ENCODE measurements at places on chromosomes 2 and 18.

- DNase-seq, result no peak
Observed at GRCh38 chr2:12918835-12919445, 202.2 kb downstream of the TRIB2 start.

DNA sequence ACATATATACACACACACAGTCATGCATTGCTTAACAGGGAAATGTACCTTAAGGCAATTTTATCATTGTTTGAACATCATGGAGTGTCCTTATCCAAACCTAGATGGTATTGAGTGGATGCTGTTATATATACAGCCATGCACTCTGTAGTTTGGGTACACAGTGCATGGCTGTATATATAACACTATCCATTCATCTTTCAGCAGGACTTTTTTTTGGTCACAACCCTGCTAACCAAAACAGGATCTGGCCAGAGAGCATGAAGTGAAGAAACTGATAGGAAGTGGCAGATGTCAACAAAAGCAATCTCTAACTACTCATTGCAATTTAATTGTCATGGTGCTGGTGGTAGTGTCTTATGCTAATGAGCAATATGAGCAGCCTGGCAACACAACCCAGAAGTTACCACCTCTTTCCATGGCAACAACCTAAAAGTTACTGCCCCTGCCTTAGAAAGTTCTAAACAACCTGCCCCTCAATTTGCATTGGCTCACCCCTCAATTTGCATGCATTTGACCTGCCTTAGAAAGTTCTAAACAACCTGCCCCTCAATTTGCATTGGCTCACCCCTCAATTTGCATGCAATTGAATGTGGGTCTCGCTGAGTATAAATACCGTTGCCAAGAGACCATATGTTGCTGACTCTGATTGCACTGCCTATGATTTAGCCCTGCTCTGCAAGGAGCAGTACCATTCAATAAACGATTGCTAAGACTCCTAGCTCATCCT is 434.9 kb downstream of the DSEL start:
- DNase-seq, result no peak

DNA sequence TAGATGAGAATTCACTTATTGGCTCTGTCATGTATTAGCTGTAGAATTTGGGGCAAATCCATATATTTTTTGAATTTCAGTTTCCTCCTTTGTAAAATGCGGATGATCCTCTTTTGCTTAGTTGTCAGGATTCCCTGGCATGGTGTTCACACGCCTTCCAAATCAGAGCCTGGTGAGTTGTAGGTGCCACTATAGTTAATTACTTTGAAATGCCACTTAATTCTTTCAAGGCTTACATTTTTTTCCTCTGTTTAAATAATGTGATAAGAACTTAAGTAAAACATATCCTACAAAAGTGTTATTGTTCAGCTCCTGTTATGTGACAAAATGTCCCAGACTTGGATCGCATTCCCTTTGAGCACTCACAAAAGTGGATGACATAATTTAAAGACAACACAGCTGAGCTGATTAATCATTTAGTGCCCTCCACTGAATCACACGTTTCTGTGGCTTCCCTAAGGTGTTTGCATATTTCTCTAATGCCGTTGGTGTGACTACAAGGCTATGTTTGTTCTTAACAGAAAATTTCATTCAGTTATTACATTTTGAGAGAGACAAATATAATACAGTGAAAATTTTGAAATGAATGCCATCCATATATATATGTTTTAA is 471.2 kb upstream of the CHST9 start:
- no peak for DNase-seq

DNA sequence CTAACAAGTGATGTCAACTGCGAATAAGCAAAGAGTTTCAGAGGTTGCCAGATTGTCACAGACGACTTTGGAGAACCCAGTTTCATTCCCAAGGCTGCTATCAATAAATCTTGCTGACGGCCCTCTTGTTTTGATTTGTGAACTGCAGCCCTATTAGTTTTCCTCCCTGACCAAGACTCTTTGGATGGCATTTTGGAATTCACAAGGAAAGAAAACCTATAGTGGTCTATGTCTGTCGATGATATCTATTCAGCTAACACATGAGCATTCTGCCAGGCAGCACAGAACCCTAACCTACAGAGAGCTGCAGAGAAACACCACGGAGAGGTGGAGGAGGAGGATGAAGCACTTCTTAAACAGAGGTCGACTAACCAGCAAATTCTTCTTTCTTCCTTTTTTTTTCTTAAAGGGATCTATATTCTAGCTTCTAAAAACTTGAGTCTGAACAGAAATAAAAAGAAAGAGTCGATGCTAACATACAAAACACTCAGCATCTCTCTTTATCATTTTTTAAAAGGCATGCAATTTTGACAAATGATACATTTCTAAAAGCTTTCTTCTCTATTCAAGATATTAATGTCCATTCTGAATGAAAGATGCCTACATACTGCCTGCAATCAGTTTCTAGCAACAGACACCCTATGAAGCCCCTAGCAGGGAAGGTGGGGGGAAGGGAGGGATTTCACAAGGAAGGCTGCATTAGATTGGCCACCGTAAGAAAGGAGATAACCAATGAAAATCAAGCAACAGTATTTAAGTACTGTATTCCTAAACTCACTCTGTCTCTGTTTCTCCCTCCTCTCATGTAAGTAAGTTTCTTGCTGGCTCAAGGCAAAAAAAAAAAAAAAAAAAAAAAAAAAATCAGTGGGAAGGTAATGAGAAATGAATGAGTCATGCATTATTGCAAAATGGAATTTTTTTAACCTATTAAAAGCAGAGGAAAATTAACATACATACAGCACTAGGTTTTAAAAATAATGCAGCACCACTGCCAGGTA is 83.0 kb upstream of the CHRNA1 start:
- no peak for DNase-seq

GRCh38 chr2:163248376-163249253 is 410.0 kb upstream of the KCNH7 start:
- no peak for DNase-seq

DNA sequence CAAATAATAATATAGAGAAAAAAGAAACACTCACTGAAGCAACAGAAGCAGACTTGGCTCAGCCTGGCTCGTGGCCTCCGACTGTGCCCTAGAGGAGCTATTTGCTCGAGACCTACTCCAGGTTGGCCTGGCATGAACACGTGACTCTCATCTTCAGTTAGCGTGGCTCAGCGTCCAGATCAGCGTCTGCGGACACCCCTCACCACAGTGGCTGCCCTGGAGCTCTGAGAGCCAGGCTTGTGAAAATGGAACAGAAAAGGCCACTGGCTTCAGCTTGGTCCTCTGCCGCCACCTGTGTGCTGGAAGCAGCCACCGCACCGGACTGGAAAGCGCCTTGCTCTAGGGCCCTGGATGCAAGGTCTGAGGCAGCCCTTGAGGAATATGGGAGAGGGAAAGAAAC is 1184.0 kb upstream of the GYPC start:
- DNase-seq, result no peak

DNA sequence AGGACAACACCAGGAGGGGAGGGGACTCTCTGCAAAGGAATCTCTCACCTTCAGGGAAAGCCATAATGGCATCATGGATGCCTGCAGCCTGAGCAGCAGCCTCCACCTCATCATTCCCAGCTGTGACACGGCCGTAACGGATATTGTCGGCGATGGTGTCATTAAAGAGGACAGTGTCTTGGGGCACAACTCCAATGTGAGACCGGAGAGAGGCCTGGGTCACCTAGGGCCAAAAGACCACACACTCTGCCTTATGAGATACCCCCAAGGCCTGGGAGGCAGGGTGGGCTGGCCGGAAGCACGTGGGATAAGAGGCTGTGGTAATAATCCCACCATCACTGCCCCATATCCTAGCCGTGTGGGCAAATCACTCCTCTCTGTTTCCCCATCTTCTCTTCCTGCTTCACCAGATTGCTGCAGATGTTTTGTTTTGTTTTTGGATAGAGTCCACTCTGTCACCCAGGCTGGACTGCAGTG is 4.3 kb downstream of the ZFAND2B start:
- DNase-seq, result no peak

GRCh38 chr18:39969803-39970494 is 1985.1 kb upstream of the PIK3C3 start:
- no peak for DNase-seq
